ENCODE measurements at places on chromosomes 2 and 18. TPM values are rescaled to one million over a fixed set of nuclear protein-coding genes. Genes with fewer than 3 reads are reported as not detected.

GRCh38 chr2:164143183-164143930, 407.5 kb upstream of the FIGN start:
- H3K4me3 ChIP-seq = no peak overlapping the region
- no peak for DNase-seq
- H3K27me3 ChIP-seq = 0 out of 2 replicates have a peak, but pooled peaks cover 4% of the 10 kb centered on the region
- no peaks in the 10 kb centered on the region for H3K36me3 ChIP-seq

The SERPINB10 gene
- total RNA-seq = not detected

The RBMS1 gene
- 17.6 TPM for total RNA-seq

The REEP1 gene
- total RNA-seq = 5.9 TPM

DNA sequence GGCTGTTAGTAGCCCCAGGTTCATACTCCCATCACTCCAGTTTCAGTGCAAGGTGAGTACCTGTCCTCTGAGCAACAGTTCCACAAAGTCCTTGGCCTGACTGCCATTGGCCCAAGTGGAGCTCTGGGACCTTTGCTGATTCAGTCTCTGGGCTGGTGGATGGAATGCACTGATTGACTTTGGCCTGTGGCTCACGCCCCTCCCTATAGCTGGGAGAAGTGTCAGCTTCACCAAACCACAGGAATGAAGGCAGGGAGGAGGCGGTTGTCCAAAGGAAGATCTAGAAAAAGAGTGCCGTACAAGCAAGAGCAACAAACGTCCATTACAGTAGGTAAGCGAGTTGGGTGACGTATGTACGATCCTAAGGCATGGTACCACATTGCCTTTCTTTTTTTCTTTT, 34.0 kb downstream of the QPCT start:
- H3K27me3 ChIP-seq = 0 out of 2 replicates have a peak, but pooled peaks cover 10% of the 10 kb centered on the region
- H3K4me3 ChIP-seq = 0 out of 2 replicates have a peak overlapping the region, but pooled peaks have one; percentile 20
- peaks cover 51% of the 10 kb centered on the region for H3K4me1 ChIP-seq
- no peak overlapping the region for H3K27ac ChIP-seq
- peak; percentile 35 for DNase-seq
- no peaks in the 10 kb centered on the region for H3K36me3 ChIP-seq

DNA sequence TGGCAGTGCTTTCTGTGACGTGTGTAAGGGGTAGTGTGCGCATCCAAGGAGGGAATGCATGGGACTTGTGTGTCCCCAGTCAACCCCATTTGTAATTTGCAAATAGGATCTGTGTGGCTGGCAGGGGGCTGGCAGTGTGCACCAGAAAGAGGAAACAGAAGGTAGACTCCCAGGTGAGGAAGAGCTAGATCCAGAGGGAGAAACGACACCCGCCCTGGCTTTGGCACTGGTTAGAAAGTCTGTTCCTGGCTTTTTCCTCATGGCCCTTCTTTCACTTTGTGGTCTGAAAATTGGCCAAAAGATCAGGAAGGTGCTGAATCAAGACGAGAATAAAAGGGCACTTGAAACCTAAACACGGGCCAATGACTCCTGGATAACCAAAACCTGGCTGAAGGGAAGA, 33.3 kb downstream of the PRKCE start:
- DNase-seq = no peak
- H3K4me3 ChIP-seq = no peak overlapping the region
- H3K36me3 ChIP-seq = no peaks in the 10 kb centered on the region
- H3K27ac ChIP-seq = no peak overlapping the region
- H3K27me3 ChIP-seq = no peaks in the 10 kb centered on the region

- H3K4me3 ChIP-seq = no peak overlapping the region
- H3K4me1 ChIP-seq = no peaks in the 10 kb centered on the region
- DNase-seq = no peak
- H3K27me3 ChIP-seq = no peaks in the 10 kb centered on the region
- no peaks in the 10 kb centered on the region for H3K36me3 ChIP-seq
These were observed 133.4 kb downstream of the RTP5 start for GRCh38 chr2:242002944-242003343.

GRCh38 chr2:70552501-70553333, 909 bp downstream of the TGFA start:
- H3K4me3 ChIP-seq = peak overlapping the region; percentile 92
- H3K36me3 ChIP-seq = no peaks in the 10 kb centered on the region
- no peak for DNase-seq
- no peaks in the 10 kb centered on the region for H3K27me3 ChIP-seq

The RASGRP3 gene
- total RNA-seq = 0.59 TPM

- no peaks in the 10 kb centered on the region for H3K4me1 ChIP-seq
- no peak for DNase-seq
- no peaks in the 10 kb centered on the region for H3K27me3 ChIP-seq
- no peaks in the 10 kb centered on the region for H3K36me3 ChIP-seq
These were observed 228.7 kb upstream of the SLC8A1 start for GRCh38 chr2:40680547-40680946.

DNA sequence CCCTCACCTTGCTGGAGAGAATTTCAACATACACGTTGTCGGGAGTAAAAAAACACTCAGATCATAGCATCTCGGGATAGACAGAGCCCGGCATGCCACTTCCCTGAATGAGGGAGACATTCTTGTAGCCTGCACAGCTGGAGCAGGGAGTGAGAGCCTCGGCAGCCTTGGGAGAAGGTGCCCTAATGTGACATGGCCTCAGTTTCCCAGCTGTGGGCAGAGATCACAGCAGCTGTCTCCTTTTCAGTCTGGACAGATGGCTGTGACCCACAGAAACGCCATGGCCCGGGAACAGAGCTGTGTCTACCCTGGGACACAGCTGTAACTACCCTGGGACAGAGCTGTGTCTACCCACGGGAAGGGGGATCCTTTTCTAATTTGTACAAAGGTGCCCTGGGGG, 55.9 kb downstream of the HS1BP3 start:
- H3K36me3 ChIP-seq = no peaks in the 10 kb centered on the region
- DNase-seq = no peak
- H3K27ac ChIP-seq = no peak overlapping the region
- H3K4me3 ChIP-seq = no peak overlapping the region

DNA sequence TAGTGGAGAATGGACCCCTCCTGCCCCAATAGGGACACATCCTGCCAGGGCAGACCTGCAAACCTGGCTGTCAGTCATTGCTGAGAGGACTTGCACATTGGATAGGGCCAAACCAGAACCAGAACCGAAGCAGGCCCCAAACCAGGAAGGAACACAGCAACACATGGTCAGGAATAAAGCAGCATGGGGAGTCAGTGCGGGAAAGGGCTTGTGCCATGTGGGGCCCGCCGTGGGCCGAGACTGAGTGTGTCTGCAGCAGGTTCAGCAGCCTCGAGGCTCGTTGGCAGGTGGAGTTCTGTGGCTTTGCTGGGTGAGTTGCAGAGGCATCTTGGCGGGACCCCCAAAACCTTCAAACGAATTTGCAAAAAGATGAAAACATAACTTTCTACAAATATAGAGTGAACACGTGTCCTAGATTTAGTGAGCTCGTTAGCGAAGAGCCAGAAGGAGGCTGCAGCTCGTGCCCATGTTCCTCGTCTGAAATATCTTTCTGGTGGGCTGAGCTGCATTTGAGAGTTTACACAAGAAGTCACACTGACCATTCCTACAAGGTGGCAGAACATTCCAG, 44.9 kb upstream of the LDLRAD4 start:
- no peaks in the 10 kb centered on the region for H3K36me3 ChIP-seq
- no peak for DNase-seq
- no peaks in the 10 kb centered on the region for H3K27me3 ChIP-seq
- H3K27ac ChIP-seq = no peak overlapping the region

GRCh38 chr18:421247-422155, 79.0 kb downstream of the COLEC12 start:
- no peak overlapping the region for H3K4me3 ChIP-seq
- H3K4me1 ChIP-seq = 0 out of 2 replicates have a peak, but pooled peaks cover 2% of the 10 kb centered on the region
- DNase-seq = no peak
- no peak overlapping the region for H3K27ac ChIP-seq
- no peaks in the 10 kb centered on the region for H3K36me3 ChIP-seq

GRCh38 chr2:28654663-28655320, 96.8 kb upstream of the PPP1CB start:
- no peak for DNase-seq
- H3K4me3 ChIP-seq = no peak overlapping the region
- no peak overlapping the region for H3K27ac ChIP-seq
- H3K4me1 ChIP-seq = peaks cover 40% of the 10 kb centered on the region

The RAB27B gene
- 2.2 TPM for total RNA-seq

DNA sequence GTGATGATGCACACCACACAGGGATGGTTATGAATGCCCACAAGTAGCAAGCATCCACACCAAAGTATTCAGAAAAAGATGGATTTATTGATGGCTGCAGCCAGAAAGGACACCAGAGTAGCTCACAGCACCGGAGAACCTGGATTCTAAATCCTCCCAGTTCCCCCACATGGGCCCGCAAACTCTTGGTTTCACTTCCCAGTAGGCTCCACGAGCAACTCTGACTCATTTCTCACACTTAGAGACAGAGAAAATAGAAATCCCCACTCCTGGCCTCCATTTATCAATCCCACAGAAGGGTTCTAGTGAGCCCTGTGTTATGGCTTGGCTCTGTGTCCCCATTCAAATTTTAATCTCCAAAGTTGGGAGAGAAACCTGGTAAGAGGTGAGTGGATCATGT, 426.7 kb upstream of the MYT1L start:
- no peak for DNase-seq
- no peaks in the 10 kb centered on the region for H3K36me3 ChIP-seq
- H3K4me3 ChIP-seq = no peak overlapping the region
- peaks cover 10% of the 10 kb centered on the region for H3K27me3 ChIP-seq
- no peak overlapping the region for H3K27ac ChIP-seq
- H3K4me1 ChIP-seq = no peaks in the 10 kb centered on the region

GRCh38 chr18:22847867-22848451, 85.2 kb upstream of the RBBP8 start:
- H3K4me3 ChIP-seq = no peak overlapping the region
- no peaks in the 10 kb centered on the region for H3K27me3 ChIP-seq
- H3K36me3 ChIP-seq = no peaks in the 10 kb centered on the region
- H3K27ac ChIP-seq = no peak overlapping the region
- peaks cover 14% of the 10 kb centered on the region for H3K4me1 ChIP-seq

- H3K27me3 ChIP-seq = no peaks in the 10 kb centered on the region
- H3K36me3 ChIP-seq = no peaks in the 10 kb centered on the region
- H3K27ac ChIP-seq = no peak overlapping the region
- DNase-seq = no peak
- peaks cover 20% of the 10 kb centered on the region for H3K4me1 ChIP-seq
These were observed 85.4 kb downstream of the MYL12B start for GRCh38 chr18:3347286-3347803.

GRCh38 chr2:10537522-10538199, 89.5 kb upstream of the ODC1 start:
- H3K4me1 ChIP-seq = no peaks in the 10 kb centered on the region
- no peak overlapping the region for H3K4me3 ChIP-seq
- H3K27ac ChIP-seq = no peak overlapping the region
- no peak for DNase-seq
- H3K36me3 ChIP-seq = no peaks in the 10 kb centered on the region

The EMX1 gene
- 3.1 TPM for total RNA-seq

The ATP8B1 gene
- 15.9 TPM for total RNA-seq

The CCDC141 gene
- total RNA-seq = 0.30 TPM

- H3K4me1 ChIP-seq = no peaks in the 10 kb centered on the region
- H3K27ac ChIP-seq = no peak overlapping the region
- H3K4me3 ChIP-seq = no peak overlapping the region
- DNase-seq = no peak
- H3K36me3 ChIP-seq = no peaks in the 10 kb centered on the region
- H3K27me3 ChIP-seq = no peaks in the 10 kb centered on the region
These were observed 16.9 kb downstream of the LGALSL start for GRCh38 chr2:64470766-64471295.

GRCh38 chr18:210733-211132, 52.4 kb downstream of the USP14 start:
- no peak overlapping the region for H3K27ac ChIP-seq
- no peak for DNase-seq
- H3K4me1 ChIP-seq = no peaks in the 10 kb centered on the region
- no peak overlapping the region for H3K4me3 ChIP-seq
- H3K36me3 ChIP-seq = peaks cover 27% of the 10 kb centered on the region
- no peaks in the 10 kb centered on the region for H3K27me3 ChIP-seq

DNA sequence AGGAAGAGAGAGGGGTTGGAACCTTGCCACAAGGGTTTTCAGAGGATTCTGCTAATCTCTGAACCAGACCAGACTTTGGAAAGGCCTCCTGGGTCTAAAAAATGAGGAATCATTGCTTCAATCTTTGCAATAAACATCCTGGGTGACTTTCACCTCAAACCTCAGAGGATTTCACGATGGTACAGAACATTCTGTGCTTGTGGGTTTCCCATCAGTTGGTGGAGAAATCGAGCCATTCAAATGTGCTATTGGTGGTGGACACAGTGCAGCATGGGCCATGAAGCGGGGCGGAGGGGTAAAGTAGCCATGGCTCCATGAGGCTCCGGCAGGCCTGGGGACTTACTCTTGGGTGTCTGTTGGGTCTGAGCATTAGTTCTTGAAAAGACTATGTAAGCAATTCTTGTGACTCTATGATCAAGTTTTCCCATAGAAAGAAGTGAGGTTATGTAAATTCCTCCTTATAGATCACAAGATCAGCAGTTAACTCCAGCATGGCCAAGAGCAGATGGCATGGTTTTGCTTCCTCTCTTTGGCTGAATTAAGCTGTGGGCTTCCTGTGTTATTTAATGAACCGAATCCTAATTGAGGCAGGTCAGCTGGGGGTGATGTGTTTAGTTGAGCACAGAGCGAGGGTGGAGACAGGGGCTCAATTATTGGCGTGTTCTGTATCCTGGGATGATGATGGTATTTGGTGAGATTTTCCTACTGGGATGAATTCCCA, 1.9 kb upstream of the IL1R2 start:
- no peaks in the 10 kb centered on the region for H3K36me3 ChIP-seq
- H3K27ac ChIP-seq = no peak overlapping the region
- H3K27me3 ChIP-seq = peaks cover 11% of the 10 kb centered on the region
- 0 out of 2 replicates have a peak, but pooled peaks cover 6% of the 10 kb centered on the region for H3K4me1 ChIP-seq

GRCh38 chr18:22951823-22952222, 18.7 kb downstream of the RBBP8 start:
- no peak overlapping the region for H3K27ac ChIP-seq
- no peaks in the 10 kb centered on the region for H3K4me1 ChIP-seq
- H3K36me3 ChIP-seq = peaks cover 30% of the 10 kb centered on the region
- no peak overlapping the region for H3K4me3 ChIP-seq
- no peak for DNase-seq

GRCh38 chr18:36629836-36630235, 199.0 kb downstream of the TPGS2 start:
- no peaks in the 10 kb centered on the region for H3K4me1 ChIP-seq
- no peaks in the 10 kb centered on the region for H3K27me3 ChIP-seq
- no peak overlapping the region for H3K4me3 ChIP-seq
- H3K36me3 ChIP-seq = no peaks in the 10 kb centered on the region
- no peak for DNase-seq
- H3K27ac ChIP-seq = no peak overlapping the region

- H3K36me3 ChIP-seq = no peaks in the 10 kb centered on the region
- H3K4me3 ChIP-seq = no peak overlapping the region
These were observed 563 bp upstream of the POLE4 start for GRCh38 chr2:74957886-74958273.

GRCh38 chr2:96884299-96885094, 14.6 kb upstream of the SEMA4C start:
- H3K4me1 ChIP-seq = no peaks in the 10 kb centered on the region
- no peak overlapping the region for H3K27ac ChIP-seq
- H3K36me3 ChIP-seq = no peaks in the 10 kb centered on the region
- no peak overlapping the region for H3K4me3 ChIP-seq
- H3K27me3 ChIP-seq = no peaks in the 10 kb centered on the region
- no peak for DNase-seq

Data from HCT116 (cell line).